GM10248 (cell line): ENCODE measurements at places on chromosomes 13 and 19.

DNA sequence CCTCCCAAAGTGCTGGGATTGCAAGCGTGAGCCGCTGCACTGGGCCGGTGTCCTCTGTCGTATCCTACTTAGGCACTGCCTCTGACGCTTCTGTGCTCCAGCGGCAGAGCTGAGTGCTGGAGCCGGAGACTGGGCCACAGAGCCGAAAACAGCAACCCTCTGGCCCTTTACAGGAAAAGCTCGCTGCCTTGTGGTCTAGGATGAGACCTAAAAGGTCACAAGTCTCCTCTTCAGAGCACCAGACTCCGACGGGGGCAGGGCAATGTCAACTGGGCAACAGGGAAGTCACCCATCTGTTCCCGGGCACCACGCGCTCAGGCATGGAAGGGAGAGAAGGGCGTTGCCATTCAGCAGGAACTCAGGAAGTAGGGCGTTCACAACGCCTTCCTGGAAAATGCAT is 91.7 kb downstream of the GADD45B start:
- DNase-seq, result no peak

GRCh38 chr13:65456150-65456912 is 1773.8 kb downstream of the PCDH9 start:
- DNase-seq, result no peak

DNA sequence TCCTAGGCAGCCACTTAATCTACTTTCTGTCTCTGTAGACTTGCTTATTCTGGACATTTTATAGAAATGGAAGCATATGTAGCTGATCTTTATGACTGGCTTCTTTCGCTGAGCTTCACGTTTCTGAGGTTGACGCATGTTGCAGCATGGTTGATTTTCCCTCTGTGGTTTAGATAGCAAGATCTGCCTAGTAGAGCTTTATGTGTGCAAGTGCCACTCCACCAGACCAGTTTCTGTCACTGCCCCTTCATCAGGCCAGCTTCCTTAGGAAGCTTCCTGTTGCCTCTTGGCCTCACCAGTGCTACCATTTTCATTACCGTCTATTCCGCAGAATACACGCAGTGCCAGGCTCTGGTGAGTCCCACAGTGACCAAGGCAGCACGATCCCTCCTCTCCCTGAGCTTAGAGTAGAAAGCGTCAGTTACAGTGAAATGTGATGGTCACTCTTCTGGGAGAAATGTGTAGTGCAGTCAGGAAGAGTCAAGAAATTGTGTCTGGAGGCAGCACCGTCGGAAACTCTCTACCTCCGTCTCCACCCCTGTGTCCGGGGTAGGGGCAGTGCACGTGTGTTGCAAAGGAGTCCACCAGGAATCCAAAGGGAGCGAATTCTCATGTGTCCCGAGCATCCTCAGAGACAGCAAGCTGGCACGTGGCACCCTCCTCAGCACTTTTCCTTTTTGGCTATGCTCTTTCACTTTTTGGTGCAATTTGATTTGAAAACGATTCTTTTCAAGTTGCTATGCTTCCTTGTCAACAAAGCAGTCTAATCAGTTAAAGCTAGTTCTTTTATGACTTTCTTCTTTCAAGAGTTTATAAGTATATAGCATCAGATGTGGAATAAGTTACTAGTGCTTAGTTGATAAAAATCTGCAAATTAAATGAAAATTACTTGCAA is 45.4 kb upstream of the GPR183 start:
- DNase-seq, result no peak

GRCh38 chr19:14840206-14840605 is 5.2 kb upstream of the OR7A5 start:
- DNase-seq, result no peak

DNA sequence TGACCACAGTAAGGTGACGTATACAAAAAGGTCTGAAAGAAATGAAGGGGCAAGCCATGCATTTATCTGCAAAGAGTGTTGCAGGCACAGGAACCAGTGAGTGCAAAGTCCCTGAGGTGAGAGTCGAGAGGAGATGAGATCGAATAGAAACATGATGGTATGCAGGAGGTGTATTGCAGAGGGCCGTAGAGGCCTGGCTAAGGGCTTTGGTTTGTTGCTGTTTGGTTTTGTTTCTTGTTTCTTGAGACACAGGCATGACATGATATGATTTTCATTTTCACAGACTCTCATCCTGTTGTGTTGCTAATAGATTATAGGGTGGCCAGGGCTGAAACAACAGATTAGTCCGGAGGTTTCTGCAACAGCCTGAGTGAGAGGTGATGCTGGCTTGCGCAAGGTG is 80.4 kb downstream of the HSPH1 start:
- DNase-seq, result no peak
